Left ventricle myocardium superior (tissue), 1 donor: ENCODE measurements at places on chromosomes 7 and 10.

DNA sequence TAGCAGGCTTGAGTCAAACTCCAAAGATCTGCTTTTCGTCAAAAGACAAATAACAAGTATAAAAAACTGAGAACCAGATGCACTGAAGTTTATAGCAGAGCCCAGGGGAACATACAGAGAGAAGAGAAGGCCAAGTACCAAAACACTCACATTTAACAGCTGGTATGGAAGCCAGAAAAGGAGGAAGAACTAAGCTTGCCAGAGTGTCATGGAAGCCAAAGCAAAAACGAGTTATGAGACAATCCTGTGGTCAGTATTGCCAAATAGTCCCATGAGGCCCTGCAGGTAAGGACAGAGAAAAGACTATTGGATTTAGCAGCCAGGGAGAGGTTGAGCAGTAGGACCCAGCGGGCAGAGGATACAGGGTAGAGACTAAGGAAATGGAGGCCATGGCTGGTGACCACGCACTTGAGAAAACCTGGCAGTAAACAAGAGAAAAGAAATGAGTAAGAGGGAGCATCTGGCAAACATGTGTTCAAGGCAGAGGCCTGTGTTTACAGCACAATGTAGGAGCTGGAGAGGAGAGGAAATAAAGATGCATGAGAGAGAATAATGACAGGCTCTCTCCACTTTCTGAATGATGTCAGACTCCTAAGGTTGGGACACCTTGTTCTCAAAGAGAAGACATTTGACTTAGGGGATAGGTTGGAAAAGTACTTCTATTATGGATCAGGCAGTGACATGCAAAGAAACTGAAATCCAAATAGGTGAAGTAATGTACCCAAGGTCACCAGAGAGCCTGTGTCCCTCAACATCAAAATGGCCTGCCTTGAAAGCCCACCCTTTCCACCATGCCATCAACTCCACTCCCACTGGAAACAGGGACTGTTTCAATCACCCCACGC lies 9.1 kb downstream of the CREB3L2 start:
- peak; percentile 62 for DNase-seq

DNA sequence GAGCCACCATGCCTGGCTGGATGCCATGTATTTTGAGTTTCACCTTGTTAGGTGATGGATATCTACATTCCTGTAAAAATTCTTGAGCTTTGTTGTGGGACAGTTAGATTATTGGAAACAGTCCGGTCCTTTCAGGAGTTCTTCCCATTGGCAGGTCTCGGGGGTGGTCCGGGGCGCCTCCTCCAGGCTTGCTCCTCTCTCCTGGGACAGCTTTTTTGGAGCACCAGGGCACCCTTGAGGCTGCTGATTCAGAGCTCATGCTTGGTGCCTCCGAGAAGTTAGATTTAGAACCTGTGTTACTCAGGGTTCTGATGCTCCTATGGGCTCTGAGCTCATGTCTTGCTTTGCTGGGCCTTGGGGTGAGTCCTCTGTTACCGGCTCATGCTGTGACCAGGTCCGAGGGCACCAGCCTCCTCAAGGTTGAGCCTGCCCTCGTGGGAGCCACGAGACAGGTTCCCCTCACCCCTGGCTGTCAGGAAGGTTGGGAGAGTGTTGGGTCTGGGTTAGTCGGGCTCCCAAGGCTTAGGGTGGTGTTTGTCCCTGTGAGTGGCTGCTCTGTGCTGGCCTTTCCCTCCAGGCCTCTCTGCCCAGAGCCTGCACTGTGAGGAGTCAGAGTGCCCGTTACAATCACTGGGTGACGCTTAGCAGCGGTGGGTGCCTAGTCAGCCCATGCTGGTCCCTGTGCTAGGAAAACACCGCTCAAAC lies 6.0 kb downstream of the SPRN start:
- no peak for DNase-seq

GRCh38 chr7:95840953-95841950 lies 68.9 kb downstream of the DYNC1I1 start:
- no peak for DNase-seq

- no peak for DNase-seq
These were observed 58.2 kb upstream of the SLC25A13 start for GRCh38 chr7:96380111-96380512.
